ENCODE measurements at places on chromosomes 3 and 15.

GRCh38 chr15:97989299-97989698 is 28.8 kb downstream of the ARRDC4 start:
- no peak for DNase-seq

DNA sequence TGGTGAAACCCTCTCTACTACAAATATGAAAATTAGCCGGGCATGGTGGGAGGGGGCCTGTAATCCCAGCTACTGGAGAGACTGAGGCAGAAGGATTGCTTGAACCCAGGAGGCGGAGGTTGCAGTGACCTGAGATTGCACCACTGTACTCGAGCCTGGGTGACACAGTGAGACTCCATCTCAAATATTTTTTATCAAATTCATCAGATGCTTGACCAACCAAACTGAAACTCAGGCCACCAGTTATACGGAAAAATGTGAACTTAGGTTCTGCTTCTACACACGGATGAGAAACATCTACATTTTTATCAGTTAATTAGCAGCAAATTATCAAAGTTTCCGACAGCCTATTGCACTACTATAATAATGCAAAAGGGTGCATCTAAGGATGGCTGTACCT is 4.8 kb downstream of the ARF4 start:
- no peak for DNase-seq

DNA sequence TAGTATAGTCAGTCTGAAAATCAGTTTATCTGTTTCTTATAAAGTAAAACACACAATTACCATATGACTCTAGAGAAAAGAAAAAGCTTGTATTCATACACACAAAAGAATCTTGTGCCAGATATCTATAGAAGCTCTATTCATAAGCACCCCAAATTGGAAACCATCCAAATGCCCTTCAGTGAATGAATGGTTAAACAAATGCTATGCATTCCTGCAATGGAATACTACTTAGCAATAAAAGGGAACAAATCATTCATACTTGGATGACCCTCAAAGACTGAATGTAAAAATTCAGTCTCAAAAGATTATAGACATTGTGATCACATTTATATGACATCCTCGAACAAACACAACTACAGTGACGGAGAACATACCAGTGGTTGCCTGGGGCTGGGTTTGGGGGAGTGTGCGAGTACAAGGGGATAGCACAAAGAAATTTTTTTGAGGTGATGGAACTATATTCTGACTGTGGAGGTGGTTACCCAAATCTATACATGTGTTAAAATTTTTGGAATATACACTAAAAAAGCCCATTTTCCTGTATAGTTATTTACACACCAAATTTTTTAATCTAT is 680.6 kb downstream of the NTRK3 start:
- no peak for DNase-seq

DNA sequence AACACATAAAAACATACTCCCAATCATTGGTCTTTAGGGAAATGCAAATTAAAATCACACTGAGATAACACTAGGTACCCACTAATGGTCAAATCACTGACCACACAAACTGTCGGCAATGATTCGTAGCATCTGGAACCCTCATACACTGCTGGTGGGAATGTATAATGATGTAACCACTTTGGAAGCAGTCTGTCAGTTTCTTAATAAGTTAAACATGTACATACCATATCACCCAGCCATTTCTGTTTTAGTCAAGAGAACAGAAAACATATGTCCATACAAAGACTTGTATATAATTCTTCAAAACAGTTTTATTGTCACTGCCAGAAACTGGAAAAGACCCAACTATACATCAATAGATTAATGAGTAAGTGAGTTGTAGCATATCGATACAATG is 63.3 kb upstream of the LRRC3B start:
- no peak for DNase-seq

DNA sequence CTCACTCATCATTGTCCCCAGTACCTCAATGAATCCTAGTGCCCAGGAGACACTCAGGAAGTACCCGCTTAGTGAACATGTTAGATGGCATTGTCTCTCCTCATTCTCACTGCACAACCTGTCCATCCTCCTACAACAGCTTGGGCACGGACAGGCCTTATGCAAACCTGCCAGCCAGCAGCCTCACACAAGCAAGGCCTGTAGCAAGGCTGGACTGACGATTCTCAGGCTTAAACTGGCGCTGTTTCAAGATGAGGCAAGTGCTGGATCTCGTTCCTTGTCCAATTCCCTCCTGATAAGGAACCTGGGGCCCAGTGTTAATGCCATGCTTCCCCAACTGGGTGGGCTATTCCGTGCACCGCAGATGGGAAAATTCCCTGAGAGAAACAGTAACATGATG is 59.0 kb downstream of the CDCP1 start:
- no peak for DNase-seq

- no peak for DNase-seq
Measured at GRCh38 chr3:66712210-66712609, 211.4 kb upstream of the LRIG1 start.

- DNase-seq, result no peak
Measured at GRCh38 chr3:105830836-105831235, 38.0 kb downstream of the CBLB start.

- DNase-seq, result no peak
Measured at GRCh38 chr3:38270606-38271005, 5.0 kb downstream of the SLC22A13 start.

DNA sequence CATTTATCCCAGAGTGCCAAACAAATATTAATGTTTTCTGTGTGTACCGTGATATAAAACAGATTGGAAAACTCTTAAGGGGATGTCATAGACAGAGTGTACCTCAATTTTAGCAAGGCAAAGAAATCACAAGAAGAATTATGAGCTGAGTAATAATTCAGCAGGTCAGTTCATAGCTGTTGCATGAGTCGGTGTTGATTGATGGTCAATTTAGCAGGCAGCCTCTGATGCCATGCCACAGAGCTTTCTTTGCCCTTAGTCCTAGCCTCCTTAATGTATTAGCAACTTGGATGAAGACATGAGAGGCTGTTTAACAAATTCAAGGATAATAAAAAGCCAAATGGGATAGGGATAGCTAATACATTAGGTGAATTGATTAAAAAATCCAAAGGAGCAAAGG is 6.8 kb downstream of the SLC35A5 start:
- no peak for DNase-seq

DNA sequence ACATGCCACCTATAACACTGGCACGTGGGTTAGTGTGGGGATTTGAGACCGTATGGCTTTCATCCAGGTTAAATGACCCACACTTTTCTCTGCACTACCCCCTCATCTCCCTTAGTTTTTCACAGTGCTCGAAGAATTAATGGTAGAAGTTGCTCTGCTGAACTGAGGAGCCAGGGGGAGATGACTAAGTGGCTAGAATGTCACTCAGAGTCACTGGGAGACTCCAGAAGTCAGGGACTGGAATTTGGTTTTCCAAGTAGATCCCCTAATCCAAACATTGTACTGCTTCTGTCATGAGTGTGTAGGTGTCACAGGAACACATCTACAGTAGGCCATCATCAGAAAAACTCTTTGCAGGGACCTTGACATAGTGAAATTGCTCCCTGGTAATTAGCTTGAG is 181.0 kb upstream of the RASGRP1 start:
- DNase-seq, result no peak

- no peak for DNase-seq
Measured at GRCh38 chr3:122754929-122755328, 38.7 kb downstream of the HSPBAP1 start.

GRCh38 chr3:13886593-13887129 is 6.8 kb upstream of the WNT7A start:
- DNase-seq, result no peak

GRCh38 chr3:81658322-81658997 is 103.0 kb downstream of the GBE1 start:
- no peak for DNase-seq

- DNase-seq, result no peak
Measured at GRCh38 chr3:100928638-100929428, 64.4 kb downstream of the ABI3BP start.

- no peak for DNase-seq
Measured at GRCh38 chr3:39296197-39297077, 16.6 kb upstream of the CX3CR1 start.

DNA sequence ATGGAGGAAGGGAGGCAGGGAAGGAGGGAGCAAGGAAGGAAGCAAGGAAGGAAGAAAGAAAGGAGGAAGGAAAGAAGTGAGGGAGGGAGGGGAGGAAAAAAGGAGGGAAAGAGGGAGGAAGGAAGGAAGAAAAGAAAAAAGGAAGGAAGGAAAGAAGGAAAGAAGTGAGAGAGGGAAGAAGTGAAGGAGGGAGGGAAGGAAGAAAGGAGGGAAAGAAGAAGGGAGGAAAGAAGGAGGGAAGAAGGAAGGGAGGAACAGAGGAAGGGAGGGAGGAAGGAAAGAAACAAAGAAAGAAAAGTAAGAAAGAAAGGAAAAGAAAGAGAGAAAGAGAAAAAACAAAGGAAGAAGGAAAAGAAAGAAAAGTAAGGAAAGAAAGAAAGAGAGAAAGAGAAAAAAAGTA is 183.0 kb upstream of the SLC24A5 start:
- DNase-seq, result no peak

GRCh38 chr3:42195879-42196330 is 70.1 kb downstream of the CCK start:
- DNase-seq, result no peak

DNA sequence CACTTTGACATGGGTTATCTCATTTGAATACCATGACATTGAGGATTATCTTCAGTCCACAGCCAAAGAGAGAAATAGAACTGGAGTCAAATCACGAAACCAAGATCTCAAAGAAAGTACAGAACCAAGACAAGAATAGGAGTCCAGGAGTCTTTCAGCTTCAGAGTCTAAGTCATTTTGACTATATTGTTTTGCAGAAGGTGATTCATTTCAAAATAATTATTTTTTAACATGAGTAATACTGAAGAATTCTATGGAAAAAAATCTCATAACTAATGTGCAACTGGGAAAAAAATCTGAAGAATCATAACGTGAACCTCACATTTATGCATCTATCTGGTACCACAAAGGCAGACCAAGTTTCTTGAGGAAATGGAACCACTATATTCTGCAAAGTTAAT is 60.3 kb downstream of the UBE3A start:
- DNase-seq, result no peak

GRCh38 chr3:33231756-33232465 is 13.3 kb upstream of the SUSD5 start:
- no peak for DNase-seq

- no peak for DNase-seq
Measured at GRCh38 chr3:36800533-36801116, 36.3 kb upstream of the DCLK3 start.

DNA sequence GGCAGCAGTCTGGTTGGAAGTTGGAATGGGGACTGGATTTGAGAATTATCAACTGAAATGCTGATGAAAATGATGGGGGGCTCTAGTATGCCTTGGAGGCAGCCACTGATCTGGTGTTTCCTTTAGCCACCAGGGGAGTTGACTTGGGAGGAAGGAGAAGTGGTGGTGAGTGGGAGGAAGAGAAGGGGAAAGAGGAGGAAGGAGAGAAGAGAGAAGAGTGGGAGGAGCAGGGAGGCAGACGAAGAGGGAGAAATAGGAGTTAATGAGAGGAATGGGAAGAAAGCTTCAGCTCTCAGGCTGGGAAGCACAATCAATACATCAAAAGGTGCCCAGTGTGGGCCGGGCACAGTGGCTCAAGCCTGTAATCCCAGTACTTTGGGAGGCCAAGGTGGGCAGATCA is 23.3 kb upstream of the HCN4 start:
- DNase-seq, result no peak

GRCh38 chr3:165837058-165837525 is at the start of gene BCHE:
Gene BCHE, minus strand, starts transcription at chr3:165837423. Its CDS starts 6,390 bp downstream, at chr3:165831033.
- no peak for DNase-seq

- DNase-seq, result no peak
Measured at GRCh38 chr15:101187820-101188636, 63.8 kb downstream of the CHSY1 start.

DNA sequence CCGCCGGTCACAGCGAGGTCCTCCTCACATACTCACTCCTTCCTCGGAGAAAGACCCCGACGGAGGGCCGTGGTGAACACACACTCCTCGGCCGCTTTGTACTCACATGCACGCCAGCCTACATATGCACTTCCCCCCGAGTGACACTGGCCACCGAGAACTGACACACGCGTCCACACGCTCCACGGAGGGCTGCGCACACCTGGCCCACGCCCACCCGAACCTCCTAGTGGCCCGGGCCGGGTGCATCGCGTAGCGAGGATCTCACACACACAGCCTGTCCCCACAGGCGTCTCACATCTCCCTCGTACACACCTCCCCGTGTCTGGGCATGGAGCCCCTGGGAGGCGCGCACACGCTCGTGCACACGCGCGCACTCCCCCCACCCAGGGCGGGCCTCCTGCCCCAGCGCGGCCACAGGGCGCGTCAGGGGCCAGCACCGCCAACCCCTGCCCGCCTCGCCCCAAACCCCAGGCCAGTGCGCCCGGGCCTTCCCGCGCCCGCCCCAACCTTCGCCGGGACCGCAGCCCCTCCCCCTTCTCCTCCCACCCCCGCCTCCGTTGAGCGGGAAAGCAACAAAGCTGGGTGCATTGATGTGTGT is 411 bp upstream of the C3orf70 start:
- no peak for DNase-seq

DNA sequence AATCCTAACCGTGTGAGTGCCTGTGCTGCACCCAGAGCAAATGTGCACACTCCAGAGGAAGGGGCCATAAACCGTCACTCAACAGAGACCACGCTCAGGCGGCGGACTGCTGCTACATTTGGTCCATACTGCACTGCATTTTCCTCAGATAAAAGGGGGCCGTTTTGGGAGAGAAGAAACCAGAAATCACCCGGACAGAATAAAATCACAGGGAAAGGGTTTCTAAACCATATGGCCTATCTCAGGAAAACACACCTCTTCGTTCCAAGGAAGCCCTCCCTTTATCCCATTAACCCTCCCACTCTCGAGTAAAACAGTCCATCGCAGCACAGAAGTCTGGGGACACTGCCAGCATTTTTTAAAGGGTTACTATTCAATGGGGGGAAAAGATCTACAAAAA is 7.6 kb downstream of the IL17RD start:
- no peak for DNase-seq

- DNase-seq, result no peak
Measured at GRCh38 chr3:15160662-15161061, 45.4 kb upstream of the CAPN7 start.

DNA sequence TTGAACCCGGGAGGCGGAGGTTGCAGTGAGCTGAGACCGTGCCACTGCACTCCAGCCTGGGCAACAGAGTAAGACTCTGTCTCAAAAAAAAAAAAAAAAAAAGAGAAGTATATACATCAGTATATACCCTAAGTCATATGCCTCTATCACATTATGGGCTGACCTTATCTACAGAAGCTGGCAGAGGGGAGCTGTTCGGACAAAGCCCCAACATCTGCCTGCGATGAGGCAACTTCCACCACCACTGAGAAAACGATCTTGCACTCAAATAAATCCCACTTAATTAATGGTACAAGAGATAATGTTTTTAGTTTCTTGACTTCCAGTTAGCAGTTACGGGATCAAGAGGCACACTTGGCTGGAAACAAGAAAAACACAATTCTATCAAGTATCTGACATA is 2.2 kb downstream of the GLT8D1 start:
- no peak for DNase-seq
